ENCODE measurements at places on chromosomes 12 and 14. TPM values are rescaled to one million over a fixed set of nuclear protein-coding genes. Genes with fewer than 3 reads are reported as not detected.

- no peak for DNase-seq
- H3K4me3 ChIP-seq = no peak overlapping the region
- no peak overlapping the region for H3K27ac ChIP-seq
Observed at GRCh38 chr12:2137711-2138110, 84.9 kb downstream of the CACNA1C start.

DNA sequence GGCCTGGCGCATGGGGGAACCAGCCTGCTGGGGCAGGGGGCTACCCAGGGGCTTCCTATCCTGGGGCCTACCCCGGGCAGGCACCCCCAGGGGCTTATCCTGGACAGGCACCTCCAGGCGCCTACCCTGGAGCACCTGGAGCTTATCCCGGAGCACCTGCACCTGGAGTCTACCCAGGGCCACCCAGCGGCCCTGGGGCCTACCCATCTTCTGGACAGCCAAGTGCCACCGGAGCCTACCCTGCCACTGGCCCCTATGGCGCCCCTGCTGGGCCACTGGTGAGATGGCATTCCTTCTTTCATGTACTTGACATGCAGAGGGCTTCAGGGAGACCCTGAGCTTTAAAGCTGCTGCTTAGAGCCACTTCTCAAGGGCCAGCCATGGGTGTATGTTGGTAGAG lies 9.0 kb downstream of the LGALS3 start:
- no peak for DNase-seq
- no peaks in the 10 kb centered on the region for H3K27me3 ChIP-seq
- H3K4me1 ChIP-seq = peaks cover 9% of the 10 kb centered on the region
- H3K36me3 ChIP-seq = peaks cover 5% of the 10 kb centered on the region
- no peak overlapping the region for H3K4me3 ChIP-seq

GRCh38 chr12:126051611-126052107 lies 986.4 kb downstream of the AACS start:
- H3K4me3 ChIP-seq = no peak overlapping the region
- H3K36me3 ChIP-seq = no peaks in the 10 kb centered on the region
- no peaks in the 10 kb centered on the region for H3K27me3 ChIP-seq
- DNase-seq = no peak

DNA sequence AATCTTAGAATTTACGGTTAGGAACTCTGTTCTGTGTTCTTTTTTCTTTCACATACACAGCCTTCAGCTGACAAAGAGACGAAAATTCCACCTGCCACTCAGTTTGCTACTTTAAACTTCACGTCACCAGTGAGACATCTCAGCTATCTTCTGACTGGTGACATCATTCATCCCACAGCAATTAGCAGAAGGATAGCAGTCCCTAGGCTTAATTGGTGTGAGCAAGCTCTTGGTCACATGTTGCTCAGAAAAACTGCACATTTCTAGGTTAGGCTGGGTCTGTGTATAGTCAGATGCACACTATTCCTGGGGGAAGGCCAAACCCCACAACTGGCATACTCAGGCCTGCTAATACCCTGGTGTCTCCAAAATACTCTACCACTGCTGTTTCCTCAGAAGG lies 23.9 kb downstream of the SLC7A7 start:
- H3K27ac ChIP-seq = no peak overlapping the region
- no peak overlapping the region for H3K4me3 ChIP-seq
- H3K36me3 ChIP-seq = peaks cover 2% of the 10 kb centered on the region
- no peak for DNase-seq
- H3K4me1 ChIP-seq = peaks cover 4% of the 10 kb centered on the region

- no peaks in the 10 kb centered on the region for H3K36me3 ChIP-seq
- H3K27ac ChIP-seq = no peak overlapping the region
- no peak for DNase-seq
- H3K27me3 ChIP-seq = peaks cover 5% of the 10 kb centered on the region
- H3K4me3 ChIP-seq = no peak overlapping the region
Observed at GRCh38 chr12:69972136-69972535, 147.1 kb downstream of the MYRFL start.

DNA sequence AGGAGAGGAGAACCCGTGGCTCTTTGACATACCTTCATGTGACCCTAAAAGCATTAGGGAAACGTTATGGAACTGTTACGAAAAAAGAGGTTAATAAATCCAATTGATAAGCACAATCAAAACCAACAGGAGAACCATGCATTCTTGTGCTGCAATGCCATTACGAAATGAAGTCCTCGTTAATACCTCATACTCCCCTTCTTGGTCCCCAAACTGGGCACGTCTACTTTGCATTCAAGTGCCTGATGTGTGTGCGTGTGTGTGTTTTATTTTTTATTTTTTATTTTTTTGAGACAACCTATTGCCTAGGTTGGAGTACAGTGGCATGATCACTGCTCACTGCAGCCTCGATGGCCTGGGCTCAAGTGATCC lies 150.0 kb downstream of the ETV6 start:
- H3K36me3 ChIP-seq = peaks cover 1% of the 10 kb centered on the region
- peak overlapping the region; percentile 37 for H3K27ac ChIP-seq
- H3K4me1 ChIP-seq = peaks cover 53% of the 10 kb centered on the region
- no peak for DNase-seq

GRCh38 chr12:12582193-12582881 lies 19.7 kb upstream of the DUSP16 start:
- DNase-seq = no peak
- H3K4me1 ChIP-seq = peaks cover 11% of the 10 kb centered on the region
- H3K27me3 ChIP-seq = no peaks in the 10 kb centered on the region
- no peaks in the 10 kb centered on the region for H3K36me3 ChIP-seq

DNA sequence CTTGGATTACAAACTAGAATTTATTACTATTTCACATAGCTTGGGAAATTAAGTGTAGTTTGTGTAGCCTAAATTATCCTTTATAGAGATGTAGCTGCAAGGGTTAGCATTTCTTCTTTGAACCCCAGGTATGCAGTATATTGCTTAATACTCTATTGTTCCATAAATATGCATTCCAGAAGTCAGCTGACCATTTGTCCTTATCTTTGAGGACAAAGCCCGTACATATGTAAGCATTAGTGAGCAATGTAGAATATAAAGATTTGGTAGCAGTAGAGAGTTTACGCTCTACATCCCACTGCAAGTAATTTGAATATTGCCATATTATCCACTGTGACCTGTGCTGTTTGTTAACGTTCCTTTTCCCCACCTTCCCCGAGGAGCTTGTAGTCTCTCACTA lies 26.9 kb downstream of the PPM1A start:
- DNase-seq = no peak
- peaks cover 12% of the 10 kb centered on the region for H3K36me3 ChIP-seq
- peaks cover 50% of the 10 kb centered on the region for H3K4me1 ChIP-seq

DNA sequence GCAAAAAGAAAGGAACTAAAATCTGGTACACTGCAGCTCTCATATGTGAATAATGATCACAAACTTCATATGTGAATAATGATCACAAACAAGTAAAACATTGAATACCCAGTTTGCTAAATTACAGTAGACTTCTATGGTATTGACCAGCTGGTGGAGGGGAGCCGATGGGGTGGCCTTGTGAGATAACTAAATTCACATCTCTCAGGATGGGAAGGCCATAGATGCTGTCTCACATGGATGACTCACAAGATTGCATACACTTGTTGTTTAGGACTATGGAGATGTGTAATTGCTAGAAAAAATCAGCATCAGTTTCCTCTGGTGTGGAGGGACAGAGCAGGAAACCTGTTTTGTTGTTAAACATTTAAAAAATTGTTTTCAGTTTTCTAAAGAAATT lies 49.2 kb downstream of the ACACB start:
- no peaks in the 10 kb centered on the region for H3K27me3 ChIP-seq
- H3K4me1 ChIP-seq = peaks cover 5% of the 10 kb centered on the region
- peaks cover 4% of the 10 kb centered on the region for H3K36me3 ChIP-seq
- H3K4me3 ChIP-seq = no peak overlapping the region

GRCh38 chr14:86852530-86852929 lies 1140.5 kb downstream of the GALC start:
- no peaks in the 10 kb centered on the region for H3K27me3 ChIP-seq
- no peaks in the 10 kb centered on the region for H3K4me1 ChIP-seq
- no peak overlapping the region for H3K4me3 ChIP-seq
- no peak overlapping the region for H3K27ac ChIP-seq

CPM gene
- total RNA-seq = 4.1 TPM

CCDC197 gene
- not detected for total RNA-seq

PPFIBP1 gene
- total RNA-seq = 4.1 TPM

GRCh38 chr12:24488091-24488596 lies 460.8 kb downstream of the BCAT1 start:
- H3K36me3 ChIP-seq = no peaks in the 10 kb centered on the region
- no peak overlapping the region for H3K27ac ChIP-seq
- no peaks in the 10 kb centered on the region for H3K4me1 ChIP-seq
- no peaks in the 10 kb centered on the region for H3K27me3 ChIP-seq
- H3K4me3 ChIP-seq = no peak overlapping the region
- DNase-seq = no peak

LRRC43 gene
- not detected for total RNA-seq

All from T-helper 17 cell (primary cell).